Left colon (tissue), 2 donors: ENCODE measurements at places on chromosomes 12 and 14.

DNA sequence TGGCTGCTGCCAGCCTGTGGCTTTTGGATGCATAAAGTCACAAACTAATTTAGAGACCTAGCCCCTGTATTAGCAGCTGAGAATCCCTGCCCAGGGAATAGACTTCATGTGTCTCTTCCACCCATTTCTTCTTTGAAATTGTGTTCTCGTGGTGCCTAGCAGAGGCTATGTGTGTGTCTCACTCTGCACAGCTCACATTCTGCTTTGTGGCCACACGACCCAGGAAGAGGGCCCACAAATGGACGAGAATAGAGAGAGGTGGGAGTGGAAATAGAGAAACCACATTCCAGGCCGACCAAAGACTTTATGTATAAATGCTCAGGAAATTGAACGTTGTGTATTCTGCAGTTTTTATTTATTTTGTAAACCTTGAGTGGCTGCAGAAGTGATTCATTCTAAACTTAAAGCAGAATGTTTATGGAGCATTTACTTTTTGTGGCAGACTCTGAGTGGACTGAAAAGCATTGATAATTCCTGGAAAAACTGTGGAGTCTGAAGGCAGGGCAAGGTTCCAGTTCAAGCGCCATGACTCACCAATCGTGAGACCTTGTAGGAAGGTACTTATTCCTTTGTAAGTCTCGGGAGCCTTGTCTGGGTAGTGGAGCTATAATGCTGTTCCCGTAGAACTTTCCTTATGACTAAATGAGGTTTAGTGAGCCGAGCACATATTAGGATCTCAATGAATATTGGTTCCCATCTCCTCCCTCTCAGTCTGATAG lies 9.1 kb downstream of the B4GALNT3 start:
- DNase-seq: no peak

DNA sequence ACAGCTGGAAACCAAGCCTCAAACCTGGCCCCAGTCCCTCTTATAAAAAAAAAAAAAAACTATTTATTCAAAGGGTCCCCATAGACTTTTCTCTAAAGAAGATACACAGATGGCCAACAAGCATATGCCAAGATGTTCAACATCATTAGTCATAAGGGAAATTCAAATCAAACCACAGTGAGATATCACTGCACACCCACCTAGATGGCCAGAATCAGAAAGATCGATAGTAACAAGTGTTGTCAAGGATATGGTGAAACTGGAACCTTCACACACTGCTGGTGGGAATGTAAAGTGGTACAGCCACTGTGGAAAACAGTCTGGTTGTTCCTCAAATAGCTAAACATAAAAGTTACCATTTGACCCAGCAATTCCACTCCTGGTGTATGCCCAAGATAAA lies 5.9 kb upstream of the NFYB start:
- no peak for DNase-seq

GRCh38 chr14:86912709-86913108 lies 1080.3 kb downstream of the GALC start:
- no peak for DNase-seq

- DNase-seq: no peak
Measured at GRCh38 chr14:74580275-74580672, 31.8 kb downstream of the LTBP2 start.

GRCh38 chr12:106179086-106179485 lies 40.3 kb upstream of the NUAK1 start:
- no peak for DNase-seq

DNA sequence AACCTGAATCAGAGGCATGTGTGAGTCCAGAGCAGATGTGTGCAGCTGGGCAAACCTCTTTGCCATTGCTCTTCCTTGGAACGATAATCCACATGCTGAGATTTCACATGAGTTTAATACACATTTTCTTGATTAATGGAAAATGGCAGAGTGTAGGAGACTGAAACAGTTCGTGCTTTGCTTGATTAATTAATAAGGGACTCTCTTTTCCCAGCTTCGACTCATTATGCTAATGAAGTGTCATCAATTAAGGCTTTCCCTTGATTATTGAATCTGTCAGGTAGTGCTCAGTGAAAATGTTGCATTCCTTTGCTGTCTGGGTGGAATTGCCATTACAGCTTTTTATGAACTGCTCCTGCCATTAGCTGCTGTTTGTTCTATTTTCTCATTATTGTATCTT lies 487.7 kb upstream of the NOVA1 start:
- no peak for DNase-seq

- no peak for DNase-seq
Measured at GRCh38 chr14:95817271-95817670, 59.4 kb upstream of the TUNAR start.

DNA sequence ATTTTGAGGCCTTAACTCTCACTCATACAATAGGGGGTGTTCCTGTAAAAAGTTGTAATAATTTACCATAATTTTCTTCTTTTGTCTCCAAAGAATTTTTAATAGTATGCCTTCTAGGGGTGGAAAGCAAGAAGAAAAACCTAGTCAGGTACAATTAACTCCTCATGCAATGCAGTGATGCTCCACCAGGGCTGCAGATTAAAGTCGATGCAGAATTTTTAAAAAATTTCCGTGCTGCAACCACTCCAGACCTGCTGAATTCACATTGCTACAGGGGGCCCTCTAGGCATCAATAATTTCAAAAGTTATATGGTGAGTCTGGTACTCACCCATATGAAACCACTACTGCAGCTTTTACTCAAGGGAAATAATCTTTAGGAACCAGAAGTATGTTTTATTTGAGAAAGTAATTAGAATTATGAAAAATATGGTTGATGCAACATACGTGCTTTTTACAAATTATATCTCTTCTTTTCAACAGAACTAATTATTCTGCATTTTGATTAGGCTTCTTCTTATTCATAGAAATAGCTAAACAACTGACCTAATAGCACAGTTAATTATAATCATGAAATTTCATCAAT lies 353.2 kb downstream of the BCAT1 start:
- no peak for DNase-seq

GRCh38 chr12:120851444-120851843 lies 52.7 kb downstream of the SPPL3 start:
- DNase-seq: no peak

GRCh38 chr12:3042394-3042793 lies 34.8 kb upstream of the TSPAN9 start:
- DNase-seq: no peak

DNA sequence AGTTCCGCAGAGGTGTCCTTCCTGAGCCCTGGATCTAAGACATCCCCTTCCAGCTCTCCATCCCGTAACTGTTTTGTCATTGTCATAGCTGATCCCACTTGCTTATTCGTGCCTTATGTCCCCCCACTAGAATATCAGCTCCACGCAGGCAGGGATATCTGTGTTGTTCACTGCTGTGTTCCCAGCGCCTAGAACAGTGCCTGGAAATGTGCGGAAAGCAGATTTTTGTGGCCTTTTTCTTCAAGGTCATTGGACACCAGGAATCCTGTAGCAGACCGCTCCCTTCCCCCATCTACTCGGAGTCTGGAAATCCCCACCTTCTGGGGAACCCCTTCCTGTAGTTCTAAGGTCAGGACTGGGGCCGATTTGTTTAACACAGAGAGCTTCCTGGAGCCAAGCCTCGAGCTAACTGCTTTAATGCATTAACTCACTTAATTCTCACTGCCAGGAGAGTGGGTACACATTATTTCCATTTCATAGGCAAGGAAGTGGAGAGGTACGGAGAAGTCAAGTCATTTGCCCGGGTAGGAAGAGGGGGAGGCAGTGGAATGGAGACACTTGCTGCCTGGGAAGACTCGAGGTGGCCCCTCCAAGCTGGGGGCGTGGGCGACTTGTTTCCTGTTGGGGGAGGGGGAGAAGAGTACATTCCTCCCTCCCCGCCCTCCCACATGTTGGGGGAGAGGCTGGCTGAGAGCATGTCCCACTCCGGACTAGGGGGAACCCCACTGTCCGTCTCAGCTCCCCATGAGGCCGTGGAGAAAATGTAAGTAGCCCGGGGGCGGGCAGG lies 1.2 kb upstream of the SH2B3 start:
- peak; percentile 48 for DNase-seq

GRCh38 chr12:9064815-9065606 lies 50.7 kb downstream of the A2M start:
- peak; percentile 91 for DNase-seq

DNA sequence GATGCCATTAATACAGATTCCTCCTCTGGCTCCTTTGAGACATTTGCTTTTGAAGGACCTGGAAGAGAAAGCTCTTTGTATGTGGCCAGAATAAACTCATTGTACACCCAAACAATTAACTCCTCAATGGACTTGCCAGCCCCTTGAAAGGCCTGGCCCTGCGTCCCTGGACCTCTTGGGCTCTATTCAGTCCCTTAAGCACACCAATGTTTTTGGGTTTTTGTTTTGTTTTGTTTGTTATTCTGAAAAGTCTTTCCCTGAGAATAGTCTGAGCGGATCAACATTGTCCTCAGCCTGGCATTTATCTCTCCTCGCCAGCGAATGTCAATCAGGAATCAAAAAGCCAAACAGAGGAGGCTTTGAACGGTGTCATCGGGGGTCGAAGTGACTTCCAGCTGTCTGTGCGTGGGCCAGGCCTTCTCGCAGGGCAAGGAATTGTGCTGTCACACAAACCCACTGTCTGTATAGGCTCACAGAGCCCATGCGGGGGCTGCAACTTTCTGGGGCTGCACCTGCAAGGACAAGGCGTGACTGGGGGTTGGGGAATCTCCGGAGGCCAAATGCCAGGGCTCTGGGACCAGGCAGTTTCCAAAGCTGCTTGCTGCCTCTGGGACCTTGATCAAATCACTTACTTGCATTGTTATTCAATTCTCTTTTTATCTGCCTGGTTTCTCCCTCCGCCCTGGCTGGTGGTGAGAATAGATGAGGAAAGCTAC lies 108.3 kb downstream of the SMOC1 start:
- no peak for DNase-seq

DNA sequence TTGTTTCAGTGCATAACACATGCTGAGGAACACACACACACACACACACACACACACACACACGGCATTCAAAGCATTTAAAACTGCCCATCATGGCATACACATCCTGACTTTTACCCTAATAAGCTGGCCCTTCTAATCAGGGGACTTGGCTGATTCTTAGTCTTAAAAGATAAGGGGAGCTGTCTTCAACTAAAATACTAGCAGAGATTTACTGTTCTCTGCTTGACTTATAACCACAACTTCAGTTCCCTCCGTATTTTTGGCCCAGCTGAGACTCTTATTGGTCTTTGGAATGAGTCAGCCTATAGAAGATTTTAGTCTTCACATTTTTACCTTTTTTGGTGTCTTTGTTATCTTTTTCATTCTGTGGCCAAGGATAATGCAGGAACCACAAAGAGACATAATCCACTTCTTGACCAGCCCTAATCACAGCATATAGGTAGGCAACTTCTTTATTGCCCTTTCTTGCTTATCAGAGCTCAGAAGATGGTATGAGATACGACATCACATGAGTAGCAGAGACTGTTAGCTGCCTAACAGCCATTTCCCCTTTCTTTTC lies 25.1 kb upstream of the SLC8A3 start:
- DNase-seq: no peak

GRCh38 chr12:97142737-97143410 lies 235.8 kb downstream of the NEDD1 start:
- no peak for DNase-seq

GRCh38 chr14:67524634-67524963 lies 8.5 kb upstream of the PLEKHH1 start:
- DNase-seq: peak; percentile 21

DNA sequence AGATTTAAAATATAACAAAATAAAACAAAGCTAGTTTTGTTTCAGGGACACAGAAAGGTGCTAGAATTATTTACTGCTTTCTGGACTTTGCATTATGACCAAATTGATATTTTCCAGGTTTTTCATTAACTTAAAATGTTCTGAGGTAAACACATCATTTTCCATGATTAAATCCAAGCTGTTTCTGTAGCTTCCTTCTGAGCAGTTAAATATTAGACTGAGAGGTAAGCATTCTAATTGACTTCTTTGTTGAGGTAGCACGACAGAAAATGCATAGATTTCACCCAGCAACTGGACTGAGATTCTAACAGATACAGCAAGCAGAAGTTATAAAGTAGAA lies 98.3 kb downstream of the BMP4 start:
- no peak for DNase-seq

DNA sequence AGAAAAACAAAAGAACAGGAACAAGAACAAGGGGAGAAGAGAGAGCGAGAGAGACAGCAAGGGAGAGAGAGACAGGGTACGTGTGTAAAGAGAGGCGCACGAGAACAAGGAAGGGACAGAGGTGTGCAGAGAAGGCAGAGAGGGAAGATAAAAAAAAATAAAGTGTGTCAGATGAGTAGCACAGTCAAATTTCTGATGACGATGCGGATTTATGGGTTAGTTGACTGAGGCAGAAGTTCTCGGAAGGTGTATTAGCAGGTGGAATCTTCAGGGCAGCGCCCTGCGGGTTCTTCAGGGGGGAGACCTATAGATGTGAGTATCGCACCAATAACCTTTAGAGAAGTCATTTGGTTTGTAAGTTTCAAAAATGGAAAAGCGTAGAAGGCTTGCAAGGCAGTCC lies 44.8 kb downstream of the PRKAB1 start:
- DNase-seq: no peak

DNA sequence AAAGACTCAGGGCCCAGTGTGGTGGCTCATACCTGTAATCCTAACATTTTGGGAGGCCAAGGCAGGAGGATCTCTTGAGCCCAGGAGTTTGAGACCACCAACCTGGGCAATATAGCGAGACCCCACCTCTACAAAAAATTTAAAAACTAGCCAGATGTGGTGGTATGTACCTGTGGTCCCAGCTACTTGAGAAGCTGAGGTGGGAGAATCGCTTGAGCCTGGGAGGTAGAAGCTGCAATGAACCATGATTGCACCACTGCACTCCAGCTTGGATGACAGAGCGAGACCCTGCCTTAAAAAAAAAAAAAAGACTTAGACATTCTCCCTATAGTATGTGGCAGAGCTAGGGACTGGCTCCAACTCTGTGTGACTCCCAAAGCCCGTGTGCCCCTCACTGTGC lies 2.9 kb downstream of the UBE3B start:
- no peak for DNase-seq
